Neural crest cell (in vitro differentiated cells): ENCODE measurements at places on chromosomes 16 and 17.

DNA sequence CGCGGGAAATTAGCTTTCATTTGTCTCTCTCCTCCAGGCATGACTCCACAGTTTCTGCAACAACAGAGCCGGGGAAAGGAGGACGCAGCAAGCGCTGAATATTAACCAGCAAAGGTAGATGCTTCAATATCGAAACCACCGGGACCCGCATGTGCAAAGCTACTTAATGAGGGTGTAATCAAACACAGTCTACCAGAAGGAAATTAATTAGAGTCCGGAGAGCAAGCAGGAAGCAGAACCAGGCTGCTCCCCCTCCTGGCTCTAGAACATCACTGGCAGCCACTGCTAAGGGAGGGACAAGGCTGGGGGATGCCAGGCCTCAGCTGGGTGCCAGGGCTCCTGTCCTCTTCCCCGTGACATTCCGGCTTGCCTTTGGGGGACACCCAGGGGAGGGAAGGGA is 21.7 kb downstream of the LRRC75A start:
- DNase-seq: no peak

- peak; percentile 25 for DNase-seq
Measured at GRCh38 chr16:9090101-9090959, 1.1 kb upstream of the HAPSTR1 start.

GRCh38 chr17:50329716-50330115 is 16.2 kb upstream of the XYLT2 start:
- no peak for DNase-seq

DNA sequence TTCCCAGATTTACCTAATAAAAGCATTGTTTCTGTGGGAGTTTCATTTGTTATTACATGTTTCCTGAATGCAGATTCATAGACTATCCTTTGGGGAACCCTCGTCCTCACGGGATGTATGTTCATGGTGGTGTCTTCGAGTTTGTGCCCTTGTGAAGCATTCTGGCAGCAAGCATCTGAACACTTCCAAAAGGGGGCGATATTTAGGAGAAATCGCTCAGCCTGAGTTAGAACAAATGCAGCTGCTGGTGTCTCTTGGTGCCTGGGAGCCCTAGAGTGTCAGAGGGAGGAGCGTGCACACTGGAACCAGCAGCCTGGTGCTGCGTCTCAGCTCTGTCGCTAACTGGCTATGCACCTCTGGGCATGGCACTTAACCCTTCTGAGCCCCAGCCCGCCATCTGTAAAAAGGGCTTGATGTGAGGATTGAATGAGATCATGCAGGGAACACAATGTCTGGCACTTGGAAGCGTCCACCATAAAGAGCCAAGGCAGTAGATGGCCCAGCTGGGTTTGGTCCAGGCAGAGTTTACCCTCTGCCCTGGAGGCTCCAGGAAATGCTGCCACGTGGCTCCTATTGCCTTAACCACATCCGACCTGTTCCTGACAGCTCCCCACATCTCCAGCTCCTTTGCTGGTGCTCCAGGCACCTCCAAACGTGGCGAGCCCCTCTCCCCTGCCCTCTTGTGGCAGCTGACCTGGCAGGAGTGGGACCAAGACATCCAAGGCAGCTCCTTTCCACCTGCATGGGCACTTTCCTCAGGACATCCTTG is 25.0 kb upstream of the C16orf78 start:
- no peak for DNase-seq

GRCh38 chr17:58677194-58677880 is 14.5 kb downstream of the TEX14 start:
- no peak for DNase-seq

GRCh38 chr17:79720705-79721292 is 9.9 kb upstream of the ENPP7 start:
- DNase-seq: no peak

- peak; percentile 37 for DNase-seq
Measured at GRCh38 chr17:80270836-80271235, 10.2 kb downstream of the RNF213 start.

GRCh38 chr17:75482098-75482942 is 25.9 kb downstream of the TMEM94 start:
- no peak for DNase-seq

GRCh38 chr16:50266337-50267091 is at the start of gene ADCY7:
Gene ADCY7, plus strand, starts transcription at chr16:50266551. Its CDS starts 21,629 bp downstream, at chr16:50288180.
- no peak for DNase-seq

DNA sequence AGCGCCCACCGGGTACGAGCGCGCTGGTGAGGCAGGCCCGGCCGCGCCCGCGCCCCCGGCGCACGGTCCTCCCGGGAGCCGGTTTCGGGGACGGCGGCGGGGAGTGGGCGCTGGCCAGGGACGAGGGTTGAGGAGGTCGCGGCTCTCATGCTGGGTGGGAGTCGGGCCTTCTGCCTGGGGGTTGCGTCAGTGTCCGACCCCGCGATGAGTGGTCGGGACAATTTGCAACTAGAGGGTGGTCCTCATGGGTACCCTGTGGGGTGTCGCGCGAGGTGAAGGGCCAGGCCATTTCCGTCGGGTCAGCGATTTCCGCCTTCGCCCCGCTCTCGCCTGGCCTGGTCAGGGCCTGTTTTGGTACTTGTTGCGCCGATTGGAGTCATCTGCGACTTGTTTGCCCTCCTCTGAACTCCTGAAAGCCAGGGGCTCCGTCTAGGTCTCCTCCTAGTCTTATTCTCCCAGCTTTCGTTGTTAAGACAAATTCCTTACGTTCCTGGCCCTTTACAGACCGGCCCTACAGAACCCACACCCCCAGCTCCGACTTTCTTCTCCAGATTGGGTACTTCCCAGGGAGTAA is 14.9 kb downstream of the NAA60 start:
- DNase-seq: no peak

GRCh38 chr17:6035801-6036394 is 34.3 kb upstream of the WSCD1 start:
- no peak for DNase-seq

GRCh38 chr16:22063888-22064467 is 28.4 kb upstream of the VWA3A start:
- no peak for DNase-seq

DNA sequence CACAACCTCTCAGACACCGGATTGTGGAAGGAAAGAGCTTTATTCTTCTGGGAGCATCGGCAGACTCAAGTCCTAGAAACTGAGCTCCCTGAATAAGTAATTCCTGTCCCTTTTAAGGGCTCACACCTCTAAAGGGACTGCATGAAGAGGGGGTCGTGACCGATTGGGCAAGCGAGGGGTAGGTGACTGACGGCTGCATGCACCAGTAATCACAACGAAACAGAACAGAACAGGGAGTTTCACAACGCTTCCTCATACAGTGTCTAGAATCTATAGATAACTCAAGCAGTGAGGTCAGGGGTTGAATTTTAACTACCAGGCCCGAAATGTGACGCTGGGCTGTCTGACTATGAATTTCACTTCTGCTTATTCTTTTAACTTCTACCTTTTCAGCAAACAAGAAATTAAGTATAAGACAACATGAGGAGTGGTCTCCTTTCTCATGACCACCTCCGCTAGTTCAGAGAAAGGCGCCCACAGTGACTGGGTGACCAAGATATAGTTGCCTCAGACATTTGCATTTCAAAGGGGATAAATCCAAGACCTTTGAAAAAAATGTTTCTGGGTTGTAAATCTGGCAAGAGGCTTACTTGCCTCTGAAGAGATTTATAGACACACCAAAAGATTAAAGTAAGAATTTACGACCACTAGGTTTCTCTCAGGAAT is 88.4 kb upstream of the ATF7IP2 start:
- no peak for DNase-seq

- peak; percentile 19 for DNase-seq
Measured at GRCh38 chr17:42980766-42981397, 517 bp downstream of the RUNDC1 start.

- no peak for DNase-seq
Measured at GRCh38 chr17:50663812-50664374, 29.2 kb downstream of the ABCC3 start.

DNA sequence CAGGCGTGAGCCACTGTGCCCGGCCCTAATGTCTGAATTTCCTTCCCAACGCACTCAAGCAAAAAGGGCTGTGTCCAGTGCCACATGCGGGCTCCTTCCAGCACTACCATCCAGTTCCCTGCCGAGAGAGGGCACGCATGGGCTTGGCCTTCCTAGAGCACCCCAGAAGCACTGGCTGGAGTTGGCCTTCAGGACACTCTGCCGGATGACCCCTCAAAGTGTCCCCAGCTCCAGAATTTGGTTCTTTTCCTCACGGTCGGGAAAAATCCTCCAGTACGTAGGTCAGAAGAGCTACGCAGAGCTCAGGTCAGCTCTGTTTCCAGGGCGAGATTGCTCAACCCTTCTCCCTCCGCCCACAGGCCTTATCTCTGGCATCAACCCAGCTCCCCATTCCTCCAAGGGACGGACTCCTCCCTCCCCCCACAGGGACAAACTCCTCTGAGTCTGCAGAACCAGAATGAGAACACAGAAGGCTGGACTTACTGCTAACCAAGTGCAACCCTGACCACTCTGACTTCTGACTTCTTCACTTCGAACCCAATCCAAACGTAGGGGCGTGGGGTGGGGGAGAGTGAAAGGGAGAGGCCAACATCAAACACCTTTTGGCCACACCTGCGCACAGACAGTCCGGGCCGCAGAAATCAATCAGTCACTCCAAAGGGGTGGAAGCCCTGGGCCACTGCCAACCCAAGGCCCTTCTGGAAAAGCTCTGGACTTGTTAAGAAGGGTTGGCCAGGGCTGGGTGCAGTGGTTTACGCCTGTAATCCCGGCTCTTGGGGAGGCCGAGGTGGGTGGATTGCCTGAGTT is 3.6 kb downstream of the CDC42EP4 start:
- no peak for DNase-seq

DNA sequence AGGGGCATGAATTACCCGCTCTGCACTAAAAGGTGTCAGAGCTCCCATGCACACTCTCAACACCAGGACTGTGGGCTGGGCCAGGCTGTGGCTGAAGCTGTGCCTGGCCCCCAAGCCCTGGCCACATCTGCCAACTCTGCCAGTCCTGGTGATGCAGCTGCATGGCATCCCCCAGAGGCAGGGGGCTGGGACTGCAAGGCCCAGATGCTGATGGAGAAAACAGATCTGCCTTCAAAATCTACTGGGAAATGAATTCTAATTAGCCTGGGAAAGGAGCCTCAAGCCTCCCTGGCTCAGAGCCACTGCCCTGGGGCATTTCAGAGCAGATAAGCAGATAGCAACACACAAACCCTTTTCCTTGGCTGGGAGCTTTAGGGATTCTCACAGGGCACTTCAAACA is 3.4 kb downstream of the CHST6 start:
- no peak for DNase-seq

DNA sequence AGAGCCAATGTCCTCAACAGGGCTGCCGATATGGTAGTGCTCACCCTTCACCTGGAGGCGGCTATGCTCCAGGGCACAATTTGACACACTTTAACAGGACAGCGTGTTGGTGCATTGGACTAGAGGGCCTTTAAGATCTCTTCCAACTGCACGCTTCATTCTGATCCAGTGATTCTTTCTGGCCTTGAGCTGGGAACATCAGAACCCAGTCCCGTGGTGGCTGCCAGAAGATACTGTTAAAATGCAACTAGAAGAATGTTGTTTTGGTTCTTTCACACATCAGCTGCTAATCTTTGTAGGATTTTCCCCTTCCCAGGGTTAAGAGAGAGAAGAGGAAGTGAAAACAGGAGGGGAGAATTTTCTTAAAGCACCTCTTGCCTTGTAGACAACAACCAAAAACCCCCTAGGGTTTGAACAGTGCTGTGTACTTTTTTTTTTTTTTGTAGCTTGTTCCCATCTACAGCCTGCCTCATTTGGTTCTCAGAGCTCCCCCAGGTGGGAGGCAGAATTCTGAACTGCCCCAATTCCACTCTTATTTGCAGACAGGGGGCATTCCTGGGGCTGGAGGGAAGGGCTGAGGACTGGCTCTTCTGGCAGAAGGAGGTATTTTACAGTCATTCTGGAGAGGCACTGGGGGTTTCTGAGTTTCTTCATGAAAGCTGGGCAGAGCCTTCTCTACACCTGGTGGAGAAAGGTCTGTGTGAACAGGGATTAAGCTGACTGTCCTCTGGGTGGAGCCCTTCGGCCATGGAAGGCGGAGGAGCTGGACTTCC is 32.4 kb downstream of the SMARCE1 start:
- no peak for DNase-seq

GRCh38 chr16:88529596-88529995 is 40.6 kb upstream of the ZC3H18 start:
- DNase-seq: no peak
